ENCODE measurements at places on chromosomes 7 and 10.

- DNase-seq: peak; percentile 93
Measured at GRCh38 chr10:3467052-3467951, 294.7 kb upstream of the PITRM1 start.

GRCh38 chr7:12524794-12525386 lies 45.6 kb upstream of the SCIN start:
- peak; percentile 43 for DNase-seq

- DNase-seq: no peak
Measured at GRCh38 chr7:75870557-75871161, 8.2 kb upstream of the RHBDD2 start.

DNA sequence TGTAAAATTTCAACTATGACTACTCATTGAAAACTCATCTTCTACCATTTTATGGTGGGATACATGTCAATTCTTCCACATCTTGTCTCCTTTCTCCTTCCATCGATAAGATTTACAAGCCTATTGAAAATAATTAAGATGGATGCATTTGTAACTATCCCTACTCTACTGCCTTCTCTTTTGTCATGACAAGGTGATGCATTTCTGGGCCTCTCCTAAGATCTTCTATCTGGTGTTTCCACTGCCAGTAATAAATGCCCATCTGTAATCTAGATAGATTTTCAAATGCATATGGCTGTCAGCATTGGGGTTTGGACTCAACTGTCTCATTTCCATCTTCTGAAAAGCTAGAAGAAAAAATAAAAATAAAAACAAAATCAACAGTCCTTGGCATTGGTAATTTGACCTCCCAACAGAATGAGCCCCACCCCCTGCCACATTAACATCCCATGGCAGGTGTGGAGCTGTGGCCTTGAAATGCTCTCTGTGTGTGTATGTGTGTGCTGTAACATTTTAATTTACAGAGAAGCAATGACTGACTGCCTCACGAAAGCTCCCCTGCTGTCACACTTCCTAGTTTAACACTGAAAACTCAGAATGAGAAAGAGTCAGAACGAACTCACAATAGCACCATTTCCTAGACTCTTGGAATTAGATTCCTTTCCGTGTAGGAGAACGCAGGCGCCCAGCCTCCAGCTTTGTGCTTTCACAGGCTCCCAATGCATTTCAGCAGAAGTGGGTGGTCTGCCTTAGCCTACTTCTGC lies 74.2 kb downstream of the RHOBTB1 start:
- DNase-seq: no peak

- peak; percentile 47 for DNase-seq
Measured at GRCh38 chr10:102352066-102352715, 43.3 kb upstream of the NFKB2 start.

DNA sequence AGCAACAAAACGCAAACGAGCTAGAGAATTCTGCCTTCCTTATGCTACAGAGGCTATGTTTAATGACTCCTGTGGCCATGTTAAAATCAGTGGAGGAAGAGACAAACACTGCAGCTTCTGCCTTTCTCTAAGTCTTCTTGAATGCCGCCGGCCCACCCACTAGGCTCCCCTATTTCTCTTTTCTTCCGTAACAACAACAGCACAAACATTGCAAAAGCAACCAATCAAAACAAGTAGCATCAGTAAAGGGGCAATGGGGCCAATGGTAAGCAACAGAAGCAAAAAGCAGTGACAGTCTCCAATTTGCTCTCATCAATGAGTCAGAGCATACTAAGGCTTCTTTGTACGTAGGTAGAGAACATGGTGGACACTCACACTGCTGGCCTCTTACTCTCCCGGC lies 26.8 kb downstream of the DNAJC1 start:
- no peak for DNase-seq

DNA sequence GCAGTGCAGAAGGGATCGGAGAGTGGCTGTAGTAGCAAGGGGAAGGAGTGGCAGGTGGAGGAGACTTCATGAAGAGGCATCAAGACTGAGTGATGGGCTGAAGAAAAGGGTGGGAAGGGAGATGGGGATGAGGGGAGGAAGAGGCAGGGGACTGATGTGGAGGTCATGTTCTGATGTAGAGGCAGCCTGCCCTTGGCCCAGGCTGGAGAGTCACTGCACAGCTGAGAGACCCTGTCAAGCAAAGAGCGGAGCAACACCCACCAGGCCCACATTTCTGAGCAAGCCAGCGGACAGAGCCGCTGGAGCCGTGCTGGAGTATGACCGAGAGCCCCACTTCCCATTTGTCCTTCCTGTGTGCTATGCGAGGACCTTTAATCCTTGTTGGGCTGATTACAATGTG lies 501.6 kb upstream of the MKI67 start:
- no peak for DNase-seq

DNA sequence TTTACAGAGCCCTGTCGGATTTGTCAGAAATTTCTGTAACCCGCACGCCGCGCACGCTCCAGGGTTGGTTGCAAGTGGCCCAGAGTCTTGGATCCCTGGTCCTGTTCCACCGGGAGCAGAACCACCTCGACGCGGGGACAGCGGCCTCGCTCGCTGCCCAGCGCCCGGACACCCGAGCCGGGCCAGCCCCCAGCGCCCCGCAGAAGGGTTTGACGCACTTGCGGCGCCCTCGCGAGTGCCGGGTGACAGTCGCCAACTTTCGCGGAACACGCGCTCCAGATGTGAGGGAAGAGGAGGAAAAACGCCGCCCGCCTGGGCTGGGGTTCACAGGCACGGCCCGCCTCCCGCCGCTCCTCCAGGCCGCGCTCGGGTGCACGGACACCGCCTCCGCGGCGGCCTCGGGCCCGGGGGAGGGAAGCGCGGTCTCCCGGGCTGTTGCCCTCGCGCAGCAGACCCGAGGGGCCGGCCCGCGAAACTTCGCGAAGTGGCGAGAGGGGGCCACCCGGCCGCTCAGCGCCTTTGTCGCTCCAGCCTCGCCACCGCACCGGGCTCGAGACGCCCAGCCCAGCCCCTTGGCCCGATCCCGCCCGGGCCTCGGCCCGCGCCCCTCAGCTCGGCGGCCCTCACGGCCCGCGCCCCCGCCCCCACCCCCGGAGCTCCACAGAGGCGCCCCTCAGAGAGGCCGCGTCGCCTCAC lies 514 bp downstream of the RNF216 start:
- no peak for DNase-seq

- peak; percentile 23 for DNase-seq
Measured at GRCh38 chr7:73978661-73979563, 49.1 kb upstream of the ELN start.

- no peak for DNase-seq
Measured at GRCh38 chr10:130804778-130805634, 506.5 kb downstream of the TCERG1L start.

DNA sequence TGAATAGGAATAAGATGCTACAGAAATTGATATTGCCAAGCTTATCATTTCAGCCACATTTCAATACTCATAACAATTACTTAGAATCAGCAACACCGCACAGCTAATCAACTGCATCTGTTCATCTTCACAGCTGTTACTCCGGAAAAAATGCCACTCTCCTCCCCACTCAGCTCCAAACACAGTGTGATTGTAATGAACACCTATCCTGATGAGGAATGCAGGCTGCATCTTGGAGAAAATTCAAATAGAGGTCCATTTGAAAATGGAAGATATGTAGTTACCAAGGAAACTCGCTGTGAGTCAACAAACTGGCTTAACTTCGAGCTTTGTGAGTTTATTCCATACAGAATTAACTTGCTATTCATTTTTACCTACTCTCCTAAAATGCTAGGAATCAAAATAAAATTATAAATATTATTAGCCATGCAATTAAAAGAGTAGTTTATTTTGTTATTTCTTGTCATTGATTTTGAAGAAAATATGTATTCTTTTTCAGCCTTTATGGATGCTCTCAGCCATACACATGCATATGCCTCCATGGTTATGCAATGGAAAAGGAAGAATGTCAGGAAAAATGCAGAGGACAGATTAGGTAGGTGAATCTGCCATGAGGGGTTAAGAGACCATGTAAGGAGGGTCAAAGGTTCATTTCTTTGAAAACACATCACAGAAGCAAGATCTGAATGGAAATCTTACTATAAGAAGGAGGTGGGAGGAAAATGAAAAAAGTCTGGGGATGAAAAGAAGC lies 267.2 kb downstream of the POM121L12 start:
- no peak for DNase-seq

GRCh38 chr7:134660961-134661376 lies 14.3 kb downstream of the BPGM start:
- DNase-seq: peak; percentile 33

DNA sequence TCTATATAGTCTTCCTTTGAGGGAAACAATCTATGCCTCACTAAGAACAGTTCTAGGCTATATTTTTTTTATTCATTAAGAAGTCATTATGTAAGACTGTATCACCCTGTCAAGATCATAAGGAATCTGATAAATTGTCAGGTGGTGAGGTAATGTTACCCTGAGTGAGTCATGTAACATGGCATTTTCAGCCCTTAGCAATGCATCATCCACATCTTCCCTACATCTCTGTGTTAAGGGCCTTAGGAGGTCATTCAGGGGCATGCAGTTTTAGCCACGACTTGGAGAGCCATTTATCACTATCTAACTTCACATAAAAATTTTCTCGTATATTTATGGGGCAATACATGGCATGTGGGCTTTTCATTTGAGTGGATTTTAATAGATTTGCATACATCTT lies 924.5 kb upstream of the MBL2 start:
- DNase-seq: no peak

DNA sequence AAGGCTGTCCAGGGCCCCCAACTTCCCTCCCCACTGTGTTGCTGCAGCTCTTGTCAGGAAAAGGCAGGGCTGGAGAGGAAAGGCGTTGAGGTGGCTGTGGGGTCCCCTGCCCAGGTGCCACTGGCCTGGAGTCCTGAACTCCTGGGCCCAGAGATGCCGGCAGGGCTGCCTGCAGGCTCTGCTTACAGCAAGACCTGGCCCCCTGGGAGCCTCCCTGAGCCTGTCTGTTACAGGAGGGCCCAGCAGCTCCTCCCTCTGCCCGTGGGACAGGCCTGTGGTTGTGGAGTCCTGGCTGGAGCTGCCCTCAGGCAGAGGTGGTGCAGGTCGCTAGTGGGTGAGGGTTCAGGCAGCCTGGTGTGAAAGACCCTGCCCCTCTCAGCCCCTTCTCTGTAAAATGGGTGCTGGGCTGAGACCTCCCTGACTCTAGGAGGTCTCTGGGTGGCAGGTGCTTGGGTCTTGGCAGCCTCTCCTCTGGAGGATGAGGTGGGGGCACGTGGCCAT lies 9.9 kb downstream of the ANTXRL start:
- DNase-seq: no peak

GRCh38 chr10:79452174-79452611 lies 6.8 kb upstream of the ZCCHC24 start:
- no peak for DNase-seq

DNA sequence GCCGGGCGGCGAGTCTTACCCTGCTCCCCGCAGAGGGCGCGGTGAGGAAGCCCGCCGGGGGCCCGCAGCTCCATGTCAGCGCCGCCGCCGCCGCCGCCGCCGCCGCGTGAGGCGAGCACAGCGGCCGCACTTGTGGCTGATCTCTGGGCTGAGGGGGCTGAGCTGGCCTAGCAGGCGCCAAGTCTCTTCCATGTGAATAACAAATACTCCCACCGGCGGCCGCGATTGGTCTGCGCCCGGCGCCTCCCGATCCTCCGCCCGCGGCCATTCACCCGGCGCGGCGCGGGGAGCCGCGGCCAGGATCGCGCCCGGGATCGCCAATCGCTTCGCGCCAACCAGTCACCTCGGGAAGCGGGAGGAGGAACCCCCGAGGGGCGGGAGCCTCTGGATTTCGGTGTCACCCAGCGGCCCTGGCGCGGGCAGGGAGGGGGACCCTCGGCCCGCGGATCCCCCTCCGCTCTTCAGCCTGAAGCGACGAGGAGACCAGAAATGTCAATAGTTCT lies at the start of gene GRM8:
Gene GRM8 (minus strand): TSS at position 164 of the 503 bp plus-strand sequence.
- DNase-seq: no peak

DNA sequence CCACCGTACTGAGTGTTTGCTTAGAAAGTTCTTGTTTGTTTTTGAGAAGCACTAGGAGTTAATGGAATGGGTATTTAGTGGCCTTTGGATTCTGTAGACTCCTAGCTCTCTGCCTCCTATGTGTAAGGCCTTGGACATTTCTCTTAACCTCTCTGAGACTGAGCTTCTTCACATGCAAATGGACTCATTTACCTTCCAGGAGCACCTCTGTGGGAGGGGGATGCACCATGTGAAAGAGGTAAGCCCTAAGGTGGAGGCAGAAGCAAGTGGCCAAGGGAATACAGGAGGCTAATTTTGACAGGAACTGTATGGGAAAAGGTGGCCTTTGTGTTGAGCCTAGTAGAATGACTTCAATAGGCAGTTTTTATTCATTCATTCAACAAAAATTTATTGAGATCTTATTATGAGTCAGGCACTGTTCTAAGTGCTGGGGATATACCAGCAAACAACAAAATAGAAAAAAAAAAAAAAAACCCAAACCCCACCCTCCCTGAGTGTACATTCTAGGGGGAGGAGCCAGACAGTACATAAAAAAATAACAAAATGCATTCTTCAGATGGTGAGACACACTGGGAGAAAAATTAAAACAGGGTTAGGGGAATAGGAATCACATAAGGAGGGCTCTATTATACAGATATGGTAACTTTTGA lies 9.2 kb upstream of the EPHA1 start:
- no peak for DNase-seq

DNA sequence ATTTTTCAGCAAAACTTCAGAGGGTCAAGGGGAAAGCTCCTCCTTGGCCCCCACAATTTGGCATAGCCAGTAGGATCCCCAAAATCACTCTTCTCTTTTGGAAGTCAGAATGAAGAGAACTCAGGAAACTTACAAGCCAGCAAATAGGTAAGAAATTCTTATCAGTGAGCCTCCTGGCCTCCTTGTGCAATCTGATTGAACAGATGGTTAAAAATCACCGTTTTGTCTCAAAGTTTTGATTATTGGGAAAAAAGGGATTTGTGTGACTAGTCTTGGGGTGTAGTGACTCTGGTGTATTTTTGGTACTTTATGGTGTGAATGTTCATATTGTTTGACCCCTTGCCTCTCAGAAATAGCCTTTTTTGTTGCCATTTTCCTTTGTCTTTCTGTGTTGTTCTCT lies 56.2 kb downstream of the HTR7 start:
- DNase-seq: no peak

GRCh38 chr10:12720217-12720981 lies 281.1 kb downstream of the CCDC3 start:
- DNase-seq: peak; percentile 60

DNA sequence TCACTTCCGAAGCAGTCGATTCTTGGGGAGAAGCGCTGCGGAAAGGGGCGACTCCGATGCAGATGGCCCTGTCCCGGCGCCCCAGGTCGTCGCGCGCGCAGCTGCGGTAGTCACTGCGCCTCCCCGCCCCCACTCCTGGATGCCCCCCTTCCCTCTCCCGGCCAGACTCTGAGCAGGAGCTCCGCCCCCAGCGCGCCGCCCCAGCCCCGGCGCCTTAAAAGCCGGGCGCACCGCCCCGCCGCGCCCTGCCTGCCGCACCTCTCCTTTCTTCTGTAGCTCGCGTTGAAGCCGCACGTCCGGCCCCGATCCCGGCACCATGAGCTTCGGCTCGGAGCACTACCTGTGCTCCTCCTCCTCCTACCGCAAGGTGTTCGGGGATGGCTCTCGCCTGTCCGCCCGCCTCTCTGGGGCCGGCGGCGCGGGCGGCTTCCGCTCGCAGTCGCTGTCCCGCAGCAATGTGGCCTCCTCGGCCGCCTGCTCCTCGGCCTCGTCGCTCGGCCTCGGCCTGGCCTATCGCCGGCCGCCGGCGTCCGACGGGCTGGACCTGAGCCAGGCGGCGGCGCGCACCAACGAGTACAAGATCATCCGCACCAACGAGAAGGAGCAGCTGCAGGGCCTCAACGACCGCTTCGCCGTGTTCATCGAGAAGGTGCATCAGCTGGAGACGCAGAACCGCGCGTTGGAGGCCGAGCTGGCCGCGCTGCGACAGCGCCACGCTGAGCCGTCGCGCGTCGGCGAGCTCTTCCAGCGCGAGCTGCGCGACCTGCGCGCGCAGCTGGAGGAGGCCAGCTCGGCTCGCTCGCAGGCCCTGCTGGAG lies at the start of gene INA:
Gene INA (plus strand): TSS at position 243 of the 817 bp plus-strand sequence. CDS start 74 bp downstream, at position 317.
- no peak for DNase-seq
